Amniotic stem cell (primary cell): ENCODE measurements at places on chromosomes 7 and 10.

- DNase-seq: no peak
Measured at GRCh38 chr10:113553149-113553548, 296 bp downstream of the HABP2 start.

- DNase-seq: no peak
Measured at GRCh38 chr7:49666764-49667163, 106.7 kb upstream of the VWC2 start.

DNA sequence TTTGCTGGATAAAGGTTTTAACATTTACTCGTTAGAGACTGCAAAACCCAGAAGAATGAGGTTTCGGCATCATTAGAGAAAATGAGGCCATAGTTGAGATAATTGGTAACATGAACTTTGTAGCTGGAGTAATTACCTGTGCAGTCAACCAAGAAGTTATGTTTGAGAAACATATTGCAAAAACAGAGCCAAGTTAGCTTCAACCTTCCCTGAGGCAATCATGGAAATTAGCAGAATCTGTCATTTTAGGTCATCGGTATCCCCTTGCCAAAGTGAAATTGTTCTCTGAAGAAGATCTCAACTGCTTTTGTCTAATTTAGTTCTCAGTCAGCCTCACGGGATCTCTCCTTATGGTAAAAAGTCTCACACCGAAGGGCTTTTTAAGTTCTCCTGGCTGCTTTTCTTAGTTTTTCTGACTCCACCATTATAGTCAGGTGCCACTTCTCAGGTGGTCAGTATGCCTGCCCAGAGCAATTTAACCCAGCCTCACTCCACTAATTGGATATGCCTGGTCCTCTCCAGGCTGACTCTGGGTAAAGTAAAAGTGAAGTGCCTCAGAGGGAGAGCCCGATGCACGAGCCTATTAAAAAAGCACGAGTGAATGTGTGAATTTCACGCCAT lies 52.5 kb downstream of the NRCAM start:
- DNase-seq: no peak

DNA sequence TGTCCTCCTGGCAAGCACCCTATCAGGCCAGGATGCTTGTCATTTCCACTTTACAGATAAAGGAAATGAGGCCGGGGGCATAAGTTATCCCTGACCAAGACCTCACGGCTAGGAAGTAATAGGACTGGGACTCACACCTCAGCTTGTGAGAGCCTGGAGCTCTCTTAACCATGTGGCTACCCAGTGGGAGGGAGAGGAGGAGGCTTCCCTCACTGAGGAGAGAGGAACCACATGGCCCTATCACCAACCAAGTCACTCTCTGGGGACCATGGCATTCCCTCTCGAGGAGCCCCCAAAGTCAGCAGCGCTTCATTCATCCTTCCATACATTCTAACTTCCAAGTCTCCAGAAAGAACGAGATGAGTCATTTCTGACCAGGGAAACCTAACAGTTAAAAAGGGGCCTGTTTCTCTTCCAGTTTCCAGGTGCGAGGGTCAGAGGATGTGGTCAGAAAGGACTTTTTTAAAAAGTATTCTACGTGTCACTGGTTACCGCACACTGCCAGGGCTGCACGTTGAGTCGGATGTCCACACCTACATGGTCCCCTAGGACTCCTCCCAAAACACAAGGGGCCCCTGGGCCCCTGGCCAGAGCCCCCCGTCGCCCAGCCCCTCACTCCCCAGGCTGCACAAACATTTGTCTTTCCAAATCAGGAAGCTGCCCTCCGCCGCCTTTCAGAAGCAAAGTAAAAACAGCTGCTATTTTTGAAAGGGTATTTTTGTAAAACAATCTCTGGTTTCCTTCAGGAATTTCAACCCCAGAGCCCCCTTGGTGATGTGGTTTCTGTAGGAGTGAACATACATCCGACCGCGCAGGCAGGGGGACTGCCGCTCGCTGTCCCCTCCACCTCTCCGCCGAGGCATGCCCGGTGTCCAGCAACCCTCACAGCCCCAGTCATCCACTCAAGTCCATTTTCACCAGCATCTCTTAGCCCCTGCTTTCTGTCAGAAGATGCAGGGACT lies 128.2 kb upstream of the CHST15 start:
- DNase-seq: no peak

- DNase-seq: no peak
Measured at GRCh38 chr7:94338921-94339371, 55.7 kb upstream of the COL1A2 start.

GRCh38 chr7:12315049-12315448 lies 88.6 kb downstream of the VWDE start:
- no peak for DNase-seq

GRCh38 chr10:63703113-63703670 lies 182.0 kb downstream of the REEP3 start:
- DNase-seq: no peak

DNA sequence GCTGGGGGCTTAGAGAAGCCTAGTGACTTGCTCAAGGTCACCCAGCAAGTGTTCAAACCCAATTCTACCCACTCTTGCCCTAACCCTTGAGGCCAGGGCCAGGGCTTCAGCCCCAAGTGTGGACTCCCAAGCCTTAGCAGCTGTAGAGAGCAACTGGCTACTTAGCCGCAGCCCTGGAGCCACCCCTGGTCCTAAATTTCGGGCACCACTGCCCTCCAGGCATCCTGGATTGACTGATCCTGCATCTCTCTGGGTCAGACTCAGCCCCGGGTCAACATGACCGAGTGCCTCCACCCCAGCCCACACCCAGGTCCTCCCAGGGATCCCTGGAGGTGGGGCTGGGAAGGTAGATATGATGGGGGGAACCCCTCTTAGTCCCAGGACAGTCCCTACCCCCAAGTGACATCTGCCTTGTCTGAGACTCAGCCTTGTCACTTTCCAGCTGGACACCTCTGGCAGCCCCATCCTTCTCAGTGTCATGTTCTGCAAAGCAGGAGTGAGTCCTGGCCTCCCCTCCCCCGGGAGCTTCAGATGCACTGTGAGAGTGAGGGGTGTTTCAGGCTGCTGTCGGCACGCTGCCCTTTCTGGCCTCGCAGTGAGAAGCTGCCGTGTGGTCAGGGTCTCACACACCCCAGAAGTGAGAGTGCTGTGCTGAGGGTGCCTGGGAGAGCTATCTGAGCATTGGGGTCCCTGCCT lies 89.8 kb downstream of the ZMIZ1 start:
- DNase-seq: no peak

DNA sequence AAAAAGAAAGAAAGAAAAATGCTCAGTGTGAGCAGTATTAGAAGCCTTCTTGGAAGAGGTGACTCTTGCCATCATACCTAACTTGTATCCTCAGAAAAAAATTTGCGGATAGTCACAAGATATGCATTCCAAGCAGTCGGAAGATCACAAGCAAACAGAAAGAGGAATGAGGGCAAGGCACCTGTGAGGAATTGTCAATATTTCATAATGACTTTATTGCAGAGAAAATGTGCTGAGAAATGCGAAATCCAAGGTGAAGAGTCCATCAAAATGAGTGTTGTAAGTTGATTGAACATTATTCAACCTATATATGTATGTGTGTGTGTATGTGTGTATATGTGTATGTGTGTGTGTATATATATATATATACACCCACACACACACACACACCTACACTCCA lies 1624.7 kb upstream of the LRRTM3 start:
- DNase-seq: no peak

GRCh38 chr7:22356701-22357310 lies at the start of gene RAPGEF5:
Gene RAPGEF5, minus strand, starts transcription at chr7:22357154. Its CDS starts 94 bp downstream, at chr7:22357060.
- no peak for DNase-seq

DNA sequence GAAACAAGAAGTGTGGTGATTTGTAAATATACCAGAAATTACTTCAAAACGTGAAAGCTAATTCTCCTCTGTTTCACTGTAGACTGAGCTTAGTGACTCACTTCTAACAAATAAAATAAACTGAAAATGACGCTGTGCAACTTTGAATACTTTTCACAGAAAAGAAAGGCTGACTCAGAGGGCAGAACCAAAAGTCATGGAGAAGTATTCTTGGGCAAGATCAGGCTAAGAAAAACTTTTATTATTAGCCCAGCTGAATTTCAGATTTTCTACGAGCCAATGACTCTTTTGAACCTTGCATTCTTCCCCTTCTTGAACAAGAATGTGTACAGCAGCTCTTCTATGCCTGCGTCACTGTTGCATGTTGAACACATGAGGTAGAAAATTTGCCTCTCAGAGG lies 527.3 kb upstream of the GHITM start:
- DNase-seq: peak; percentile 62

DNA sequence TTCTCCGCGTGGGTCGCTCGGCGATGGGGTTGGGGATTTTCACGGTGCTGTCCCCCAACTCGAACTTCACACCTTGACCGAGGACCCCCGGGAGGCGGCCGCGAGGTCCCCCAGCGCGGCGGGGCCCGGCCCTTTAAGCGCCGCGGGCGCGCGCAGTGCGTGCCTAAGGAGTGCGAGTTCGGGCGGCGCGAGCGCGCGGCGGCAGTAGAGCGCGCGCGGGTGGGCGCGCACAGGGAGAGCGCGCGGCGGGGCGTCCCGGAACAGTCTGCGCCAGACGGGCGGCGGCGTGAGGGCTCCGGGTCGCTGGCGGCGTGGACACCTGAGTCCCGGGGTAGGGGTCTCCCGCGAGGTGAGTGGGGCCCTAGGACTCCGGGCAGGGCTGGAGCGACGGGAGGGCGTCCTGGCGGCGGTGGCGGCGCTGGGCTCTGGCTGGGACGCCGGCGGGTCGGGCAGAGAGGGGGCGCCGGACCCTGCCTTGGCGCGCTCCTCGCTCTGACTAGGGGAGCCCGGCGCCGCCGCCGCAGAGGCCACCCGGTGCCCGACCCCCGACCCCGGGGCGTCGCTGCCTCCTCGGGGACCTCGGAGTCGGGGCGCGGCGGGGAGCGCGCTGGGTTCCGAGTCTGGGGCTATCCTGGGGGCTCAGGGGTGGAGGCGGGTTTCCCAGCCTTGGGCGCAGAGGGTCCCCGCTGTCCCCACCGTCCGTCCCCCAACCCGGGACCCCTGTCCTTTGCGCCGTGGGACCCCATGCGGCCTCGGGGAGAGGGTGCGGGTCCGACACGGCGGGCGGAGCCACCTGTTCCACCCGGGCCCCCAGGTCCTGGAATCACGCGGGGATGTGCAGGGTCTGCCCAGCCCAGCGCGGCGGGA lies at the start of gene PROSER2:
Gene PROSER2 (plus strand): TSS at position 235 of the 867 bp plus-strand sequence. CDS start 28,722 bp downstream, outside the sequence.
- no peak for DNase-seq

- DNase-seq: no peak
Measured at GRCh38 chr10:117544711-117545140, 2.2 kb downstream of the EMX2 start.

DNA sequence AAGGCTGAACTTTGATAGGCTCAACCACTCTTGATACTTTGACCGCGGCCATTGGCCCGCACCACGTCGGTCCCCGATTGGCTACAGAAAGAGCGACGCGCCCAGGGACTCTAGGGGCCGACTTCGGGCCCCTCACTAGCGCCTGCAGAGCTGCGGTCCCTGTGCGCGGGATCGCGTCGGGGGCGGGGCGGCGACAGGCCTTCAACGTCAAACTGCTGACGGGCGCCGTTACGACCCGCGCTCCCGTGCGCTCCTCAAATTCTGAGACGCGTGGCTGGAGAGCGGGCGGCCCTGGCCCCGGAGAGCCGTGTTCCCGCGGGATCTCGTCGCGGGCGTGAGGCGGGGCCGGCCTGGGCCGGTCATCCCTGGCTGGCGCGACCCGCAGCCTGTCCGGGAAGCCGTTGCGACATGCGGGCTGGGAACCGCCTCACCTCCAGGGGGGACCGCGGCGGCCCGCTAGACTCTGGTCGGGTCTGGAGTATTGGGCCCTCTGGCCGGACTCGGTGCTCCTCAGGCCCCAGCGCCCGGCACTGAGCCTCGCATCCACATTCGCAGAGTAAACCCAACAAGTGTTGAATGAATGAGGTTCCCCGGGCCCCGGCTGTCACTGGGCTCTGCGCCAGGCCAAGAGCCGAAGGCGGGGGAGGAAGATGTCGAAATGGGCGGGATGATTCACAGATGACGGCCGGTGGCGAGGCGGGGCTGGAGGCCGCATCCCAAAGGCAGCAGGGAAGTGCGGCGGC lies 643 bp upstream of the SLC25A28 start:
- peak; percentile 90 for DNase-seq

- no peak for DNase-seq
Measured at GRCh38 chr10:25383686-25384085, 208.9 kb downstream of the GPR158 start.

GRCh38 chr10:46001187-46001756 lies 29.0 kb downstream of the TIMM23 start:
- no peak for DNase-seq

DNA sequence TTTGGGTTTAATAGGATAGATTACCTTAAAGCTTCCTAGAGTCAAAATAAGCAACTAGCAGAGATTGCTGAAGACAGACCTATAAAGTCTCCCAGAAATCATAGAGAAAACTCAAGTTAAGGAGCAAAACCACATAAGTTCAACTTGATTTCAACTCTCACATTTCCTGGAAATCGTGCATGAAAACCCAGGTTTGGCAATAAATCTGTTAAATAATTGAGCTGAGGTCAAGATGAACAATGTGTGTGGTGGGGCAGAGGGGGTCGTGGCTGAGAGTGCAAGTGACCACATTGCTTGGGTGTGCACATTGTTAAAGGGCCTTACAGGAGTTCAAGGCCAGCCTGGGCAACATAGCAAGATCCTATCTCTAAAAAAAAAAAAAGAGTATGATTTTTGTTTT lies 636.5 kb downstream of the GALNT17 start:
- no peak for DNase-seq

GRCh38 chr7:9939176-9939575 lies 1034.5 kb upstream of the PHF14 start:
- DNase-seq: no peak

GRCh38 chr7:142891490-142892082 lies 6.0 kb upstream of the TRPV6 start:
- no peak for DNase-seq

- no peak for DNase-seq
Measured at GRCh38 chr10:34811126-34811967, 3.7 kb downstream of the PARD3 start.

- no peak for DNase-seq
Measured at GRCh38 chr10:60878224-60878623, 65.8 kb downstream of the RHOBTB1 start.

GRCh38 chr7:18450019-18450418 lies 45.5 kb upstream of the HDAC9 start:
- DNase-seq: no peak

- DNase-seq: no peak
Measured at GRCh38 chr7:29030781-29031275, 72.7 kb upstream of the TRIL start.

- DNase-seq: no peak
Measured at GRCh38 chr10:5334196-5334880, 30.4 kb upstream of the UCN3 start.
